Stimulated activated CD4-positive, alpha-beta T cell treated with anti-CD3 and anti-CD28 coated beads, TNF-alpha, amount 100 ng/mL, for 24 hours (primary cell): ENCODE measurements at places on chromosomes 7 and 10.

DNA sequence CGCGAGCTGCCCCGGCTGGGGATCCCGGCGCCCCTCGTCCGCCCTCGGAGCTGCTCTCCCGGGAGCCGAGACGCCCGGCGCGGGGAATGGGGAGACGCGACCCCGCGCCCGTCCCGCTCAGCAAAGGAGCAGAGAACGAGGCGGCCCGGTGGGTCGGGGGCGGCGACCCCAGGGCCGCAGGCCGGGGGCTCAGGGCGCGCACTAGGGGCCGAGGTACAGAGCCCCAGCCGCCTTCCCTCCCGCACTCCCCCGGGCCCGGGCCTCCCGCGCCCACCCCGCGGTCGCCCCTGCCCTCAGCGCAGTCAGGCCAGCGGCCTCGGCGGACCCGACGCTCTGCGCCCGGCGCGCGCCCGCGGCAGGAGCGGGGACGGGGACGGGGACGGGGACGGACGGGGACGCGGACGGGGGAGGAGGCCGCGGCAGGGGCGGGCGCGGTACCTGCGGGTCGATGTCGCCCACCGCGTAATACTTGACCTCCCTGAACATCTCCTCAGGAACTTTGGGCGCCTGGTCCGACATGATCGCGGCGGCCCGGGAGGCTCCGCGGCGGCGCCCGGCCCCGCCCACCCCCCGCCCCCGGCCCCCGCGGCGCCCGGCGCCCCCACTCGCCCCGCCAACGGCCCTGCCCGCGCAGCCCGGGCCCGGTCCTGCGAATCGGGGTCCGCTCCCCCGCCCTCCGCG is 373 bp downstream of the PAXIP1 start:
- peak; percentile 14 for DNase-seq

- no peak for DNase-seq
Observed at GRCh38 chr7:24763303-24763901, 6.1 kb upstream of the GSDME start.

- no peak for DNase-seq
Observed at GRCh38 chr10:7635408-7636125, 31.2 kb downstream of the ITIH5 start.

DNA sequence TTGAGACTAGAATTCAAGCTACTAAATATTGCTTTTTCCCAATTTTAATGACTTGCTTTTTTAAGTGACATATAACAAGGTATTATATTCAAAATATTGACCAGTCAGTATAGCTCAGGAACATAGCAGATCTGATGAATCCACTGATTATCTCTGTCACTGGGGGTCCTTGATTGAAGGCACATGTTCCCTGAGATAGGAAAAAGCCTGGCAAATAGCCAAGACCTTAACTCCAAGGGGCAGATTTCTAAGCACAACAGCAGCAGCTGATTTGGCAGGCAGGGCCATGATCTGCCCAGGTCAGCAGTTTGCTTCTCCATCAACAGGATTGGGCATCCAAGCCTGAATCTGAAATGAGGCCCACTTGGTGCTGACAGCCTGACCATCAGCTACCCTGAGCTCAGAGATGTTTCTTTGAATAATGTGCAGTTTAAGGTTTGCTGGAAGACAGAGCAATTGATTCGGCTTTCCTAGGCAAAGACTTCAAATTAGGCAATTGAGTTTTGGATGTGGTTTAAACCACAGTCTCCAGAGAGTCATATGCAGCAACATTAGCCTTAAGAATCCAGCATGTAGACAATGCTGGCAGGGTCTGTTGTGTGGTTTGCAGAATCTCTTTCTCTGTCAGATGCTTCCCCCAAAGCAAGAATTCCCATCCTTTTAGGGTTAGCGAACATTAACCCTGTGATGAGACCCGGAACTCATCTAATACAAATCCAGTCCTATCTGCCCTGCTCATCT is 352.6 kb downstream of the ADRA2A start:
- DNase-seq, result no peak

DNA sequence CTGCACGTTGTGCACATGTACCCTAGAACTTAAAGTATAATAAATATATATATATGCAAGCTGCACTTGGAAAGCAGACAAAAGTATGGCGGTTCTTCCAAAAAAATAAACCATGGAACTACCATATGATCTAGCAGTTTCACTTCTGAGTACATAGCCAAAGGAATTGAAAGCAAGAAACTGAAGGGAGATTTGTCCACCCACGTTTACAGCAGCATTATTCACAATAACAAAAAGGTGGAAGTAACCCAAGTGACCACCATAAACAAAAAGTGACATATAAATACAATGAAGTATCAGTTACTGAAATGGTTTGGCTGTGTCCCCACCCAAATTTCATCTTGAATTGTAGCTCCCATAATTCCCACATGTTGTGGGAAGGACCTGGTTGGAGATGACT is 525.3 kb upstream of the CELF2 start:
- DNase-seq, result no peak

DNA sequence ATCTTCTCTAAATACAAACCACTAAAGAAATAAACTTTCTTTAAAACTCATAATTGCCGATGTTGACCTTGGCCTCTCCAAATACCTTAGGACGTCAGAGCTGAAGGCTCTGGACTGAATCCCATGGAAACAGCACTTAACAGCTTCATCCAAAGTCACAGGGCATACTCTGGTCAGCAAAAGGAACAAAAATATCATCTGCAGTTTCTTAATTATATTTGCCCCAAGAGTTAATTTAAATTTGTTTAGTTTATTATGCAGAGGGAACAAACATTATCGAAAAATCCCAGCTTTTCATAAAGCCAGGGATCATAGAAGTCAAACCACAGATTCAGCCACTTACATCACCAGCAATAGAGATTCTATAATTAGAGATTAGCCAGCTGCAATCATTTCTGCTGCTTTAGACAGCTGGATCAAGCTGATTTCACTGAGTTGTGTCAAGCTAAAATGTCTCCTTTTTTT is 20.5 kb upstream of the FAM13C start:
- no peak for DNase-seq

DNA sequence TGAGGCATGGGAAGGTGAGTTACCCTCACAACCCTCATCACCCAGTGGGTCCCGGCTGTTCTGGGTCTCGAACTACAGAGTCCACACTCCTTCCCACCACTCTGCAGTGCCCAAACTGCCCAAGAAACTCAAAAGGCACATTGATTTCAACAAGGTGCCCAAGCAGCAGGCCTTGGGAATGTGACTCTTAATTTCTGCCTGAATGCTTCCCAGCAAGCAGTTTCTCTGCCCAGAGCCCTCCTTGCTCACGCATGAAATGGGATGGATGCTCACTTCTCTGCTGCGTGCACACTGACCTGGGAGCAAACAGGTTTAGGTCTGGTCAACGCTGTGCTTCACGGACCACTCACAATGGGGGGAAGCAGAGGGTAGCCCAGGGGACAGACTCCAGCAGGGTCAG is 77.9 kb downstream of the GRB10 start:
- no peak for DNase-seq

- DNase-seq, result no peak
Observed at GRCh38 chr10:99285881-99286280, 43.3 kb upstream of the CNNM1 start.

- DNase-seq, result no peak
Observed at GRCh38 chr7:98907570-98907969, 29.2 kb downstream of the TRRAP start.

- no peak for DNase-seq
Observed at GRCh38 chr7:26958834-26959233, 94.4 kb upstream of the SKAP2 start.

GRCh38 chr7:2200584-2200980 is 32.2 kb downstream of the MAD1L1 start:
- DNase-seq, result no peak

GRCh38 chr10:70145666-70146488 is 623 bp downstream of the TYSND1 start:
- peak; percentile 38 for DNase-seq

DNA sequence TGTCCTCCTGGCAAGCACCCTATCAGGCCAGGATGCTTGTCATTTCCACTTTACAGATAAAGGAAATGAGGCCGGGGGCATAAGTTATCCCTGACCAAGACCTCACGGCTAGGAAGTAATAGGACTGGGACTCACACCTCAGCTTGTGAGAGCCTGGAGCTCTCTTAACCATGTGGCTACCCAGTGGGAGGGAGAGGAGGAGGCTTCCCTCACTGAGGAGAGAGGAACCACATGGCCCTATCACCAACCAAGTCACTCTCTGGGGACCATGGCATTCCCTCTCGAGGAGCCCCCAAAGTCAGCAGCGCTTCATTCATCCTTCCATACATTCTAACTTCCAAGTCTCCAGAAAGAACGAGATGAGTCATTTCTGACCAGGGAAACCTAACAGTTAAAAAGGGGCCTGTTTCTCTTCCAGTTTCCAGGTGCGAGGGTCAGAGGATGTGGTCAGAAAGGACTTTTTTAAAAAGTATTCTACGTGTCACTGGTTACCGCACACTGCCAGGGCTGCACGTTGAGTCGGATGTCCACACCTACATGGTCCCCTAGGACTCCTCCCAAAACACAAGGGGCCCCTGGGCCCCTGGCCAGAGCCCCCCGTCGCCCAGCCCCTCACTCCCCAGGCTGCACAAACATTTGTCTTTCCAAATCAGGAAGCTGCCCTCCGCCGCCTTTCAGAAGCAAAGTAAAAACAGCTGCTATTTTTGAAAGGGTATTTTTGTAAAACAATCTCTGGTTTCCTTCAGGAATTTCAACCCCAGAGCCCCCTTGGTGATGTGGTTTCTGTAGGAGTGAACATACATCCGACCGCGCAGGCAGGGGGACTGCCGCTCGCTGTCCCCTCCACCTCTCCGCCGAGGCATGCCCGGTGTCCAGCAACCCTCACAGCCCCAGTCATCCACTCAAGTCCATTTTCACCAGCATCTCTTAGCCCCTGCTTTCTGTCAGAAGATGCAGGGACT is 128.2 kb upstream of the CHST15 start:
- DNase-seq, result no peak

DNA sequence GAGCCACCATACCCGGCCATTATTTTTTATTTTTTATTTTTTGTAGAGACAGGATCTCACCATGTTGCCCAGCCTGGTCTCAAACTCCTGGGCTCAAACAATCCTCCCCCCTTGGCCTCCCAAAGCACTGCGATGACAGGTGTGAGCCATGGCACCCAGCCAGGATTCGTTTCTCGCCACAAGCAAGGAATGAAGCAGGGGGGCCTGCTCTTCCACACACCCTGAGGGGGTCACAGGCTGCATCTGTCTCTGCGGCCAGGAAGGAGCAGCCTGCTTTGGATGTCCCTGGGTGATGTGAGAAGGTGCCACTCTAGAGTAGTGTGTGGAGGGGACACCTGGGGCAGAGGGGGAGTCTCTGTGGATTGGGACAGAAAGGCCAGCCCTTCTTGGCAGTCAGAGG is 61.3 kb upstream of the TNRC18 start:
- DNase-seq, result no peak

GRCh38 chr10:9508606-9509005 is 1454.1 kb downstream of the GATA3 start:
- no peak for DNase-seq

GRCh38 chr10:79127151-79127961 is 58.6 kb downstream of the ZMIZ1 start:
- no peak for DNase-seq

DNA sequence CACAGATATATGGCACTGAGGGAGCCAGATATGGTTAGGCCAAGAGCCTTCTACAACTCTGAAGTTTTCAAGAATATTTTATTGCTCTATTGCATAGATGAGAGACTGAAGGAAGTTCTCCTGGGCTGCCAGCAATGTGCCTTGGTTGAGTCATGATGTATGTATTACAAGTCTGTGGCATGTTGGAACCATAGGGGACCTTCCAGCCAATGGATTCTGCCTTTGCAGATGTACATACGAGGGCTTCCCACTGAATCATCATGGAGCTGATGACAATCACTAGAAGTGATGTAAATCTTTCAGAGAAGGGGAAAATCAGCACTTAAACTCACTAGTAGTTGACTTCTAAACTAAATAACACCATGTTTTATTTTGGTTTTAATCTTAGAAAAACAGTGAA is 419.5 kb downstream of the PHTF2 start:
- no peak for DNase-seq

GRCh38 chr10:130638991-130639390 is 502.8 kb downstream of the GLRX3 start:
- no peak for DNase-seq

GRCh38 chr7:142308326-142308725 is 50.5 kb upstream of the PRSS58 start:
- no peak for DNase-seq
